Ascending aorta (tissue), 2 donors: ENCODE measurements at places on chromosomes 1 and 21.

DNA sequence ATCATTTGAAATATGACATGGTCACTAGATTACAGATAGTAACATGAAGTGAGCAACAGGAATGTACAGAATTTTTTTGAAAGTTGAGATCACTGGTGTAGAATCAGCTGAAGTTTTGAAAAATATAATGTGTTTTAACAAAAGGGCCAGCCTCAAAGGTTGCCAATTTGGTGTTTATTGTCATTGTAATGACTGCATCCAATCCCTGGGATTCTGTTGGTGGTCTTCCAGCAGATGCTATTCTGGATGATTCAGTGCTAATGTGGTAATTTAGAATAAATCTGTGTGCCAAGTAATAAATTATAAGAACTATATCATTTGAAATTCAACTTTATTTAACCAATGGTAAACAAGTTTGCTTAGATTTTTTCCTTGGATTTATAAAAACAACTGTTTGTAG, 436.4 kb upstream of the PKN2 start:
- no peak for DNase-seq

DNA sequence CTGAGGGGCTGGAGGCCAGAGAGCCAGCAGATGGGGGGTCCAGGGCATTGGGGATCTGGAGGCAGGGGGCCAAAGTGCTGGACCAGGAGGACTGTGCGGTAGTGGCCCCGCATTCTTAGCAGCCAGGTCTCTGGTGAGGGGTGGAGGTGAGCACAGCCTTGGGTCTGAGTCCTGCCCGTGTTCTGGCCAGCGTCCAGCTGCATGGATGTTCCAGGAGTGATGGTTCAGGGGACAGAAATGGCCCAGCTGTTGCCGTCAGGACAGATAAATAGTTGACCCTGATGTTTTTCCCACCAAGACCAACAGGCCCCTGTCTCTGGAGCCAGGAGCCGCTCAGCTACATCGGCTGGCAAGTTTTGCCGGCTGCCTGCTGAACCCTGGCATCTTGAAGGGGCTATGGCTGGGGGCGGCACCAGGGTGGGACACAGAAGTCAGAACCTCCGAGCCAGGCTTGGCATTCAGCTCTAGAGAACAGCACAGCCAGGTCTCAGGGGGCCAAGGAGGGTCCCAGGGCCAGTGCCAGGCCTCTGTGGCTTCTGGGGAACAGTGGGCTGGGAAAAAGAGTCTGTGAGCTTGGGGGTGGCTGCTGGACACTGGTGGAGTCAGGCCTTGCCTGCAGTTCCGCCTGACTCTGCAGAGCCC, 19.4 kb upstream of the TTC34 start:
- DNase-seq: no peak

- no peak for DNase-seq
These were observed 505 bp upstream of the GNPAT start for GRCh38 chr1:231240531-231240882.

GRCh38 chr1:9235096-9235459, 504 bp downstream of the H6PD start:
- DNase-seq: no peak

DNA sequence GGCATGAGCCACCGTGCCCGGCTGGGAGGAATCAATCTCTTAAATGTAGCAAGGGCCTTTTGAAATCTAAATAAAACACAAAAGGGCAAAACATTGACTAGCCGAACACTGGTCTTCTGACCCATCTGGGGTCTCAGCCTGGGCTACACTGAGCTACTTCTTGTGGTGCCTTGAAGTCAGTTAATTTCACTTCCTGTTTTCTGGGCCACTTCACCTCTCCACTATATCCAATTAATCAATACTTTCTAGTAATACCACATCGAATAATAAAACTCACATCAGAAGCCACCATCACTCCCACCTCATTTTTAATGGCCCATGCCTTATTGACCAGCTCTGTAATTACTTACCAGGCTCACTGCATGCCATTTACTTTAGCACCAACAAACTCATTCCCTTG, 138.0 kb upstream of the SAMSN1 start:
- no peak for DNase-seq

GRCh38 chr1:185578293-185578692, 155.9 kb upstream of the HMCN1 start:
- DNase-seq: no peak

DNA sequence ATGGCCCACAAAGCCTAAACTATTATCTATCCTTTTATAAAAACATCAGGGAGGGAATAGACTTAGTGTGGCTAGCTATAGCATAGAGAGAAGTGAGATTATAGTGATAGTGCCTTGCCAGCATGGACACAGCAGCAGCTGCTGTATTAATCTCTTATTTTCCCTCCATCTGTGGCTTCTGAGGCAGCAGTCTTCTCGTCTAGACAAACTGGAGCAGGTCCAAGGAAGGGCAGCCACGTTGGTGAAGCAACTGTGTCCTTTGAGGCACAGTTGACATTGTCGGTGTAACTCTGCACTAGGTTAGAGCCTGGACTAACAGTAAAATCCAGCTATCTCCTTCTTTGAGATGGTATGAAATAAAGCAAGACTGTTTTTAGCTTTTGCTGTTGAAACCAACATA, 131.3 kb downstream of the CACHD1 start:
- DNase-seq: no peak
